ENCODE measurements at places on chromosomes 1 and 21.

DNA sequence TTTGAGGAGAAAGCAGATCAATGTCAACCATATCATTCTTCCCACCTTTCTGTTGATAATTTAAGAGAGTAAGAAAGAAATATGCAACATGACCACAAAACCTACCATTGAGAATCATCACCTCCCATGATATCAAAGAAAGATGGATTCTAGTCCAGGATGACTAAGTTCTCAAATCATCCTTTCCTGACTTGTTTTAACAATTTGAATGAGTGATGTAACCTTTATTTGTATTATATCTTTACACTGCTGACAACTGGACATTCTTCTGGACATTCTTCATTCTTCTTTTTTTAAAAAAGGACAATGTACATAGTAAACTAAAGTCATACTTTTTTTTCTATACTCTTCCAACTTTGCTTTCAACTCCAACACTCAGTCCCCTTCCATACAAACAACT is 9.5 kb downstream of the PSMB4 start:
- no peak for DNase-seq

DNA sequence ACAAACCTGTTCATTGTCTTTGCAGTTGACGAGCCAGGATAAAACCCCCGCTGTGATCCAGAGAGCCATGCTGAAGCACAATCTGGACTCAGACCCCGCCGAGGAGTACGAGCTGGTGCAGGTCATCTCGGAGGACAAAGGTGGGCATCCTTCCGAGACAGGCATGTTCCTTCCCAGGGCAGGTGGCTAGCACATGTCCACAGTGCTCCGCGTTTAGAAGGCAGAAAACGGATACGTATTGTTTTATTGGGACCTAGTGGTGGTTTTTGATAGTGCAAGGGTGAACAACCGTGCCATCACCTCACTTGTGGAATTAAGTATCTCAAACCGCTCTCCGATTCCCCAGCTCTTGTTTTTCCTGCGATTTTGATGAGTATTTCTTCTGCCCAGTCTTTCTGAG is 115.3 kb downstream of the COLGALT2 start:
- DNase-seq, result no peak

DNA sequence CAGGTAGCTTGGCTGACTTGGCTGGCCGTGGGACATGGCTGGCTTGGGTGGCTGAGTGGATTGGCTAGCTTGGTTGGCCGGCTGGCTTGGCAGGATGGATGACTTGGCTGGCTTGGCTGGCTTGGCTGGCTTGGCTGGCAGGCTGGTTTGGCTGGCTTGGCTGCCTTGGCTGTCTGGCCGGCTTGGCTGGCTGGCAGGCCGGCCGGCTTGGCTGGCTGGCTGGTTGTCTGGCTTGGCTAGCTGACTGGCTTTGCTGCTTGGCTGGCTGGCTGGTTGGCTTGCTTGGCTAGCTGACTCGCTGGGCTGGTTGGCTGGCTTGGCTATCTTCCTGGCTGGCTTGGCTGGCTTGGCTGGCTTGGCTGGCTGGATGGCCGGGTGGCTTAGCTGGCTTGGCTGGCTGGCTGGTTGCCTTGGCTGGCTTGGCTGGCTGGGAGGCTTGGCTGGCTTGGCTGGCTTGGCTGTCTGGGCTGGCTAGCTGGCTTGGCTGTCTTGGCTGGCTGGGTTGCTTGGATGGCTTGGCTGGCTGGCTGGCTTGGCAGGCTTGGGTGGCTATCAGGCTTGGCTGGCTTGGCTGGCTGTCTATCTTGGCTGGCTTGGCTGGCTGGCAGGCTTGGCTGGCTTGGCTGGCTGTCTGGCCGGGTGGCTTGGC is 129.7 kb upstream of the FAM72C start:
- DNase-seq, result peak; percentile 1

GRCh38 chr1:167223144-167224103 is 2.7 kb downstream of the POU2F1 start:
- DNase-seq, result no peak

DNA sequence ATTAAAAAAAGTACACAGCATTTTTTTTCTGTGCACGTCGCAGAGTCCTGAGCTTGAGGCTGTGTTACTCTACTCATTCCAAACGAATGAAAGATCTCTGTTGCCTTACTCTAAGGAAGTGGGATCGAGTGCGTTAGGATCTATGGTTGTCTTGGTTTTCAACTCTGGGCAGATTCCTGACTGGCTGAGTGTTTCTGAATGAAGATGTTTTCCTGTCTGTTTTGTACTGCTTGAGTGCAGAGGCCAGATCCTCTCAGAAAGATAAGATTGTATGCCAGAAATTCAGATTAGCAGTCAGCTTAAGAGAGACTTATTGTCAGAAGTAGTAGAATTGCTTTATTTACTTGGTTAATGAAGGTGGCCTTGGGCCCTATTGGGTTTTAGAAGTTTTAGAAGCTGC is 14.0 kb downstream of the PLA2G2E start:
- DNase-seq, result no peak

DNA sequence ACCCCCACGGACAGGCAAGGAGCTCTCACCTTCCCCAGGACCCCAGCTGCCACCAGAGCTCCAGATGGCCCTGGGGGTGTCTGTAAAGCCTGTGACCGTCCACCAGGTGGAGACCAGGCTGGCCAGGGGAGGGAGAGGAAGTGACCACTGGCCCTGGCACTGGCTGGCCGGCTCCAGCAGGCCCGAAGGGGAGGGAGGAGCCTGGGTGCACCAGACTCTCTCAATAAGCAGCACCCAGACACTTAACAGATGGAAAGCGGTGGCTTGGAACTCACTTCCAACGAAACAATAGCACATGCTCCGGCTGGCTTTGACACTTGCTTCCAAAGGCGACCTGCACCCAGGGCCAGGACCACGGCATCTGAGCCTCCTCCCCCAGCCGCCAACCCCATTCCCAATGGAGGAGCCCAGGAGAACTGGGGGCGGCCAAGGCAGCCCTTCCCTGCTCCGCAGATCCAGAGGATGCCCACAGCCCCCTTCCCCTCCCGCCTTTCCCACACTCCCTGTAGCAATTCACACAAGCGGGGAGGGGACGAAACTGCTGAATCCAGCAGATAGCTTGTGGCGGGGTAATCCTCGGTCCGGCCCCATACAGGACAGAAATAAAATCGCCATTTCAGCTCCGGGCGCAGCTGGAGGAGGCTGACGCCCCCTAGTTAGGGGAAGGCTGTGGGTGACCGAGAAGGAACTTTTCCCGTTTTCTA is 742 bp upstream of the PDE9A start:
- no peak for DNase-seq

DNA sequence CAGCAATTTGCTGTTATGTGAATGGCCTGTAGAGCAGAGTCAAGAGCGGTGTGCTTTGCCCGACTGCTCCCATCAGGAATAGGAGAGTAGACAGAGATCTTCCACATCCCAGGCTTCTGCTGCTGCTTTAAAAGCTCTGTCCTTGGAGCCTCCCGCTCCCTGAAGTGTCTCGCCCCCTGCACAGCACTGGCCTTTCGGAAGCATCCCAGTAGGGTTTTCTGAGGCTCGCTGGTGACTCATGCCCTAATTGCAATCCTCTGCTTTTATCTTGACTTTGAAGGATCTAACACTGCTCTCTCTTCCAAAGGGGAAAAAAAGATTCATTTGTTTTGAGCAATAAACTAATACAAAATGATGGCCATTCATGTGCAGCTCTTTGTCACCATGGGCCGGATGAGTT is 13.3 kb upstream of the CD101 start:
- DNase-seq, result no peak

- DNase-seq, result no peak
These were observed 859.6 kb downstream of the LTN1 start for GRCh38 chr21:28133116-28133515.

DNA sequence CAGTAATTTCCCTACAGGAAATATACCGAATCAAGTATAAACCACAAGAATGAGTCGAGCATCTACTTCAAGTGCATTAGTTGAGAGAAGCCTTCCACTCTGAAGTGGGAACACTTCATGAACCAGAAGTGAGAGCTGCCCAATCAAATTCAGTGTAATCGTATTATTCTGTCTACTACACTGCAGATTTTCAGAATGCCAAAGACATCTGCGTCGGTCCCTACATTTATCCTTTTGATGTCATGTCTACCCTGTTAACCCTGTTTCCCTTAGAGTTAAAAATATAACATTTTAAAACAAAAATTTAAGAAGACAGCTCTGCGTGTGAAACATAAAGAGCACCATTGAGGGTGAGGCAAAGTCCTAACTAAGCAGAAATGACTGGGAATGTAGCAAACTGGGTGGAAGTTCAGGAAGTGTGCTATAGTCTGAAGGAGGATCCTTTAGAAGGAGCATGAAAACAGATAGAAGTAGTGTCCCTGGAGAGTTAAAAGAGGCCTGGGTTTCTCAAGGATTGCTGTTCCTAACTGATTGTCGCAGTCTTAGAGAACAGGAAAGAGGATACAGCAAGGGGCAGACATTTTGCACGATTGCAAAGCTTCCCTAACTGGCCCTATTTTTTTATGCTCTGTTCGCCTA is 291.2 kb downstream of the PTPRC start:
- DNase-seq, result no peak

DNA sequence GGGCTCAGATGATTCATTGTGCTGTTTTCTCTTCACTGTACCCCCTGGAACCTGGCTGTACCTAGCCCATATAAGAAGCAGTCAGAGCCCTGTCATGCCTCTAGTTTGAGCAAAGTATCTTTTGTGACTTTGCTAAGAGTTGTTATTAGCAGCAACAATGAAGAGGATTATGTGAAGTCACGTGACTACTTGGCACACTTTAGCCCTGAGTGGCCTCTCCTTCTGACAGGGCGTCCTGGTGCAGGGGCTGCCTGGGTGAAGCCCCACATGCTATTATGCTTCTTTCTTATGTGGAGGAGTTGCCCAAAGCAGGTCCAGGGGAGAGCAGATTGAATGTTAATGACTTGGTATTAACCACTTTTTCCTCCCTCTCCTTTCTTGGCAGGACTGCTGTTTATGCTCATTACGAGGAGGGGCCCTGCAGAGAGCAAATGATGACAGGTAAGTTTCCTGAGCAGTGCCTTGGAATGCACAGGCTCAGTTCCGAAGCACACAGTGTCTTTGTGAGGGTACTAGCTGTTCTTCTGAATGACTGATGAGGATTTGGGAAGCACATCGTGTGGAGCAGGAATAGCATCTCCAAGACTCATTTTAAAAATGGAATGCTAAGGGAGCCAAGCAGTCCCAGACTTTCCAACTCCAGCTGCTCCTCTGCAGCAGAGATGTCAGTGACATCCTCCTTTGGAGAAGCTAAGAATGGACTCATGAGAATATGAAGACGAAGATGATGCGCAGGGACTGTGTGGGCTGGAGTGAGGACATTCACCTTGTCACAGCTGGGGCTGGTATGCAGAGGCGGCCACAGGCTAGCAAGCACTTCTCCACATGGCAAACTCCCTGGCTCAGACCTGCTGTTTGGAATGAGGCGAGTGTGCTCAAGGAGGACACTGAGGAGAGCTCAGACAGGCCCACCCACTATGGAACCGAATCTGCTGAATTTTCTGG is 15.2 kb upstream of the ST3GAL3 start:
- DNase-seq, result no peak

DNA sequence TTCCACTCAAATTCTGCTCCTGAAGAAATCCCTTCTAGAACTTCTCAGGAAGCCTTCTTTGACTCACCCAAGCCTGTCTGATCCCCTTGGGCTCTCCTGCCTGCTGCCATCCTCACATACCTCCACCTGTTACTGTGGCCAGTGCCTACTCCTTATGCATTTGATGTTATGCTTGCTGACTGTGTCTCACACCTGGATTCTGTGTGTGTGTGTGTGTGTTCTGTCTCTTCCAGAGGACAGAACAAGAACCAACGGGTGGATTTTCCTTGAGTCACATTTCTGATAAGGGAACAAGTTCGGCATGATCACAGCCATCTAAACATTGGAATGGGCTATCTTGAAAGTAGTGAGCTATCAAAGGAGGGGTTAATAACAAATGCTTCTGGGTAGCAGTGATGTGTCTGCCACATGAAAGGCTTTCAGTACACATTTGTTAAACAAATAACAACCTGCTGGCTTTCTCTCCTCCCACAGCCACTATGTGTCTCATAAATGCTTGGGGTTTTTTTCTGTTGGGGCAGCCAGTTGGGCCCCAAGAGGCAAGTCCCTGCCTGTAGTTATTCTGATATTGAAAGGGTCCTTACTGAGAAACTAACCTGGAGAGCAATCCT is 8.9 kb upstream of the GPR37L1 start:
- DNase-seq, result no peak

DNA sequence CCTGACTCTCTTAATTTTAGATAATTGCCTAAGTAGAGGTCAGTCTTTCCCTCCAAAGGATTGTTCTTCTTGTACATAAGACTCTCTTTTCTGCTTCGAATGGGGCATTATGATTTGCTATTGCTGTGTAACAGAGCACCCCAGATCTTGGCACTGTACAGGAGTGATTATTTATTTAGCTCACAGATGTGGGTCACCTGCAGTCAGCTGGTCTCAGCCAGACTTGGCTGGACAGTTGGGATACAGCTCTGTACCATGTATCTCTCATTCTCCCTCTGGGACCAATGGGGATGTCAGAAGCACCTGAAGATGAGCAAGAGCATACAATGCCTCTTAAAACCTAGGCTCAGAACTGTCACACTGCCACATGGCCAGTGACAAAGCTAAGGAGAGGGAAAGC is 23.4 kb upstream of the KCND3 start:
- no peak for DNase-seq

DNA sequence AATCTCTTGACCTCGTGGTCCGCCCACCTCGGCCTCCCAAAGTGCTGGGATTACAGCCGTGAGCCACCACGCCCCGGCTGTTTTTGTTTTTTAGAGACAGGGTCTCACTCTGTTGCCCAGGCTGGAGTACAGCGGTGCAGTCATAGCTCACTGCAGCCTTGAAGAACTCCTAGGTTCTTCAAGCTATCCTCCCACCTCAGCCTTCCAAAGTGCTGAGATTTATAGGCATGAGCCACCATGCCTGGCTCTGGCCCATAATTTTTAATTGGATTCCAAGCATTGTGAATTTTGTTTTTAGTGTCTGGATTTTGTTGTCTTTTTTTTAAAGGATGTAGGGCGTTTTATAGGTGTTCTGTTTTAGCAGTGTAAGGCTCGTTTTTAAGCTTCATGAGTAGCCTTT is 28.6 kb upstream of the TXLNA start:
- no peak for DNase-seq

DNA sequence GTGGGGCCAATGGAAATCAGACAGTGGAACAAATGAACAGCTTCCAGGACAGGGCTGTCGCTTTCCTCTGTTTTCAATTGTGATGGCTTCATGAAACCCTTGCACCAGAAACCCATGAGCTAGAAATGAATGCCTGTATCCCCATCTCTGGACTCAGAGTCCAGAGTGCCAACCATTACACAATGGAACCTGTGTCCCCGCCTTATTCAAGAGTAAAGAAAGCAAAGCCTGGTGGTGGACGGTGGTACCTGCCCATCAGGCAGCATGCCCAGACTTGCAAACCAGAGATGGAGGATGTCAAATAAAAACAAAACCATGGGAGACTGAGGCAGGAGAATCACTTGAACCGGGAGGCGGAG is 4.4 kb upstream of the CAPN2 start:
- no peak for DNase-seq

Measured in activated CD8-positive, alpha-beta T cell treated with anti-CD3 and anti-CD28 coated beads for 36 hours (primary cell).